Left lobe of liver (tissue), 2 donors: ENCODE measurements at places on chromosomes 5 and 9. TPM values are rescaled to one million over a fixed set of nuclear protein-coding genes. Genes with fewer than 3 reads are reported as not detected.

The PDE6A gene
- not detected for total RNA-seq

The COL23A1 gene
- total RNA-seq = 1.2 TPM

The DMRT2 gene
- total RNA-seq = not detected

The CDH9 gene
- not detected for total RNA-seq

The TNFSF15 gene
- 0.05 TPM for total RNA-seq

The N4BP3 gene
- total RNA-seq = 0.13 TPM

The RNF208 gene
- total RNA-seq = 7.3 TPM

The WASHC1 gene
- 4.9 TPM for total RNA-seq

The UBE2QL1 gene
- 0.38 TPM for total RNA-seq

The ARID3C gene
- 8.8 TPM for total RNA-seq

The OLFM1 gene
- 1.8 TPM for total RNA-seq

The CAVIN4 gene
- total RNA-seq = 0.13 TPM
